ENCODE measurements at places on chromosomes 4 and X.

DNA sequence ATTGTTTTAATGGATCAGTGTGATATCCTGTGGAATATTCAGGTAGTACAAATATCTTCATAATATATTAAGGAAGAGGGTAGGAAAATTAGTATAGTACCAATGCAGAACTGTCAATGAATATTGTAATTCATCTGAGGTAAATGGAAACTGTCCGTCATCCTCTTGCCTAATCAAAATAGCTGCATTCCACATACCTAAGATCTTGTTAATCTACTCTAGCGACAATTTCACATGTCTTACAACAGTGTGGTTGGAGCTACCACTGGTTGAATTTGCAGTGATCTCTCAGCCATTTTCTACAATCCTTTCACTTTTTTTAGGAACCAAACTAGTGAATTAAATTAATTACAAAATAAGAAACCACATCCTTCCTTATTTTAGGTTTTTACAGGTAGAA, 117.5 kb downstream of the PCDH18 start:
- no peak for ATAC-seq

GRCh38 chr4:102439236-102439614, 61.9 kb upstream of the NFKB1 start:
- no peak for ATAC-seq

DNA sequence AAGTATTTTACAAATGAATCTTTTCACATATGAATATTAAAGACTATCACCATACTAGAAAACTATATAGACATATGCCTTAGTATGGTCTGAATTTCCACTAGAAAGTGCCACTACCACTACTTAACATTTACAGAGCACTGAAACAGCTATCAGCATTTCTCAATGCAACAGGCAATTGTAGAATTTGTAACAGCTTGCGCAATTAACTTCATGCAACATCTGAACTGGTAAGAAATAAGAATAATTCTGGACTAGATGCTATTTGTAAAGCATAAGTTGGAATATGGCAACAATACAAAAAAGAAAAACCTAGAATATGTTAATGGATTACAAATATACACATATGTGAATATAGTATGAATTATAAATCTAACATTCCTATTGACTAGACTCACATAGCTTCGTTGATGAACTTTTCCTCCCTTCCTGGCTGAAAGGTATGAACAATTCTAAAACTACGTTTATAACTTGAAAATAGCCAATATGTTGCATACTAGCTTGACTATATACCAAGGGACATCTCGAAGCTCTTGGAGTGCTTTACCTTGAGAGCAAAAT, 82.0 kb downstream of the ATP8A1 start:
- ATAC-seq = no peak

- ATAC-seq = peak; percentile 61
These were observed at the start of gene TCEAL4 for GRCh38 chrX:103585411-103586313. TSS of gene TCEAL4 (plus strand) at chrX:103585515. CDS start at chrX:103586676, 1,161 bp downstream.

- no peak for ATAC-seq
These were observed 233.9 kb downstream of the RPA4 start for GRCh38 chrX:97117572-97117971.

DNA sequence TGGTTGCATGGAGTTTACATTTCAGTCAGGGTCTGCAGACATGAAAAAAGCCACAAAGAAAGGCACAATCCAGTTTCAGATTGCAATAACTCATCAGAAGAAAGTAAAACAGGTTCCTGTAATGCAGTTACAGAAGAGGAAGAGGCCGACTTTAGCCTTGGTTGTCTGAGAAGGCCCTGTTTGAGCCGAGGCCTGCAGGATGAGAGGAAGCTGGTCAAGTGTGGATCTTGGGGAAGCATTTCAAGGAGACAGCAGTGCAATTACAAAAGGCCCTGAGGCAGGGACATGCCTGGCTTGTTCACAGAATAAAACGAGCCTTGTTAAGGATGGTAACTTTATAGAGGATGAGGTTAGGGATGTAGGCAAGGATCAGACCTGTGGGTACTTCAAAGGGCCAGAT, 62.4 kb downstream of the AFF2 start:
- ATAC-seq = no peak

GRCh38 chr4:154039435-154040343, 250.8 kb upstream of the SFRP2 start:
- ATAC-seq = no peak

- no peak for ATAC-seq
These were observed 115.0 kb upstream of the NALF2 start for GRCh38 chrX:69389101-69389501.

- ATAC-seq = peak; percentile 93
These were observed 2.0 kb downstream of the TMEM255A start for GRCh38 chrX:120308959-120309872.
